NCI-H526 treated with DMSO at 0.1 percent for 48 hours (cell line): ENCODE measurements at places on chromosomes 5 and 9.

- DNase-seq = no peak
Measured at GRCh38 chr5:66821688-66822429, 225.7 kb downstream of the MAST4 start.

DNA sequence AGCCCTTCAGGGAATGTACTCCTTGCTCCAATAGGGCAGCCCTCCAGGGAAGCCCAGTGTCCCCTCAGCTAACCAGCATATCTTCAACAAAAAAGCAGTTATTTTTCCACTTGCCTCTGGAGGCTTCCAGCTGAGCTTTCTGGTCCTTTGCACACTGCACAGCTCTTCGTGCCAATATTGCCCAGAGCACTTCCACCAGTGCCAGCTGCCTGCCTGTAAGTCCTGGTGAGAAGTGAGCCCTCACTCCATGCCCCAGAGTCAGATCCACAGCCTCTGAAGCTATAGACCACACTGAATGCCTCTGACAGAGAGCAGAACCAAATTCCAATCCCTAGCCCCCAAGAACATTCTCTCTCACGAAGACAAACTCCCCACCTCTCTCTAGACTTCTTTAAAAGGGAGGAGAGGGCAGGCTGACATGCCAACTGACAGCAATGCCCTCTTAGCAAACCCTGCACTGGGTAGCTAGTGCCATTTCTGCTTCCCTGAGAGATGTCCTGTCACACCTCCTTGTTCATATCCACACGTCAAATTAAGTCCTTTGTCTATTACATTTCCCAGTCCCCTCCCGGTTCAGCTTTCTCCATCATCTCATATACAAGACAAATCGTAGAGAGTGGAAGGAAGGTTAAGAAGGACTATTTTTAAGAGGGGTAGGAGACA, 12.7 kb upstream of the HEXB start:
- no peak for DNase-seq

DNA sequence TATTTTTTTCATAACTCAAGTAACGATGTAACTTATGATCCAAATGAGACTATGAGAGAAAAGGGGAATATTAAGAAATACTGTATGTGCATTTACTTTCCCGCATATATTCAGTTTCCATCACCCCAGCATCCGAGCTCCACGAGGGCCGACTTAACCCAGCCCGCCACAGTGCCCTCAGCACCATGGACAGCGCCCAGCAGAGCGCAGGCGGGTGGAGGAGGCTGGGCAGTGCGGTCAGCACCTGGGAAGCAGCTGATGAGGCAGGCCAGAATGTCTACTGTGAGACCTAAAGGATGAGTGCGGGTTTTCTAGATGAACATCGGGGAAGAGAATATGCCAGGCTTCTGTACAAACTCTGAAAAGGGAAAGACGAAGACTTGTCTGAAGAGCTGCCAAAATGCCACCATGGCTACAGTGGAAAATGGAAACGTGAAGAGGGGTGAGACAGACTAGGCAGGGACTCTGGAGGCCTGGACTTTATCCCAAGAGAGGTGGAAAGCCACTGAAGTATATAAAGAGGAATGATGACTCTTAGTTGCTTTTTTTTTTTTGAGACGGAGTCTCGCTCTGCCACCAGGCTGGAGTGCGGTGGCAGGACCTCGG, 34.5 kb upstream of the MED27 start:
- no peak for DNase-seq

GRCh38 chr9:5631026-5631425, 2.1 kb downstream of the RIC1 start:
- DNase-seq = no peak

GRCh38 chr5:1555808-1556731, 32.3 kb upstream of the LPCAT1 start:
- no peak for DNase-seq

- DNase-seq = no peak
Measured at GRCh38 chr9:22332202-22332601, 114.4 kb upstream of the DMRTA1 start.

GRCh38 chr5:145752534-145752933, 82.6 kb downstream of the PRELID2 start:
- DNase-seq = no peak

- DNase-seq = no peak
Measured at GRCh38 chr5:136682986-136683385, 317.6 kb upstream of the TRPC7 start.

DNA sequence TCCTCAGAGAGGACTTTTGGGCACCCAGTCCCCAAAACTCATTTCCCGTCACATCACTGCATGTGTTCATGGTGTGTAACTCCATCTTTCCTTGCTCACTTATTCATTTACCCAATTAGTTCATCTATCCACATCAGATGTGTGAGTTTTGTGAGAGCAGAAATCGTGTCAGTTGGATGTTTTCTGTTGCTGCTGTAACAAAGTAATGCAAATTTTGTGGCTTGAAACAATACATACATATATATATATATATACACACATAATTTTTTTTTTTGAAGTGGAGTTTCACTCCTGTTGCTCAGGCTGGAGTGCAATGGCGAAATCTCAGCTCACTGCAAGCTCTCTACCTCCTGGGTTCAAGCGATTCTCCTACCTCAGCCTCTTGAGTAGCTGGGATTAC, 70.5 kb upstream of the BOD1 start:
- DNase-seq = no peak

- no peak for DNase-seq
Measured at GRCh38 chr9:95757439-95757838, 118.1 kb upstream of the ERCC6L2 start.

DNA sequence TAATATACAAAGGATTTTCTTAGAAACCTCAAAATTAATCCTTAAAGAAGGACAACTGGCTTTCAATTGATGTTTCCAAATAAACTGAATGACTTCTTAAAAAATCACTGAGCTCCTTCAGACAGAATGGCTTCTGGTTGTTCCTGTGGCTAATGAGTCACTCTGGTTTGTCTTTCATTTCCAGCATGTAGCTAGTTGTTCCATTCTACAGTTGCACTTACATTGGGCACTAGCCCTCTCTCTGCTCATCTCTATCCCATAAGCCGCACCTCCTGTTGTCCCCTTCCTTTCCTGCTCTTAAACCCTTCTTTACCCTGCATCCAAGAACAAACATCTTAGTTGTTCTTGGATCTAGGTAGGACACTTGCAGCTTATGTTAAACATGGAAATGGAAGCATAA, 235.3 kb upstream of the HAPLN1 start:
- no peak for DNase-seq

DNA sequence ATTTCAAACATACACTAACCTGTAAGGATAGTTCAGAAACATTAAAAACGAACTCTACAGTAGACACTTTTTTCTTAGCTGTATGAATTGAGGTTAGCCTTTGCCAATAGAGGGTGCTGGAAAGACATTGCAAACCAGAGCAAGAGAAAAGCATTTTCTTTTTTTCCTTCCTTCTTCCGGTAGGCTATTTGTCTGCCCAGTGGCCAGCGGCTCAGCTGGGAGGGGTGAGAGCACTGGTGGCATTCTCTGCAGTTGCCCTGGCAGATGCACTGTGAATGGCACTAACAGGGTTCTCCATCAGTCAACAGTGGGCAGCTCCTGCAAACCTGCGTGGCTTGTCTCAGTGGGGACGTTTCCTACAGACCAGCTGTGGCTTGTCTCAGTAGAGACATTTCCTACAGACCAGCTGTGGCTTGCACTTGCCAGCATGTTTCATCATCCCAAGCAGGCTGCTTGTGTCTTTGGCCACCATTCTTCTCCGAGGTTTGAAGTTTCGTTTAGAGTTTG, 984.5 kb upstream of the CDH18 start:
- peak; percentile 7 for DNase-seq

- DNase-seq = no peak
Measured at GRCh38 chr9:4111233-4112008, 188.4 kb downstream of the GLIS3 start.

DNA sequence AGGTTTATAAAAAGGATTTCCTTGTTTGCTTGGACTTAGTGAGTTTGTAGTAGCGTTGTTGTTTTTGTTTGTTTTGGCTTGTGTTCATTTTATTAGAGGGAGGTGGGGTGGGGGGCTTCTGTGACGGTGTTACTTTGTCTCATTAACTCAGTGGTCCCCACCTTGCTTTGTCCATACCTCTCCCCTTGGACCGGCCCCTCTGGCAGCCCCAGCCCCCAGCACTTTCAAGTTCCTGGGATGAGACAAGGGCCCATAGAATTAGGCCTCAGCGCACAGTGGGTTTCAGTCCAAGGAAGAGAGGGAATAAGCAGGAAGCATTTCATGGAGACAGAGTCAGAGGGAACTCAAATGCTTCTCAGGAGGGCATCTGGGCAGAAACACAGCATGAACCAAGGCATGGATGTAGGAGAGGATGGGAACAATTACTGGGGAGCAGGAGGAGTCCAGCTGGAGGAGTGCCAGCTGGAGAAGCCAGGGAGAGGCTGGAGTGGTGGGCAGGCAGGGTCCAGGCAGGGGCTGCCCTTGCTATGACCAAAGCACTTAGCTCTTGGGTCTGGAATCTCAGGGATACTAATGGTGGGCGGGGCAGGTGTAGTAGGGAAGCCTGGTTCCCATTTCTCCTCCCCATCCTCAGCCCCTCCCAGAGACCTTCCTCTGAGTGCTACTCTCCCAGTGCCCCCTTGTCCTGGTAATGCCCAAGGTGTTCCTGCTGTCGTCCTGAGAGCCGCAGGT, 23.5 kb upstream of the ENHO start:
- no peak for DNase-seq

DNA sequence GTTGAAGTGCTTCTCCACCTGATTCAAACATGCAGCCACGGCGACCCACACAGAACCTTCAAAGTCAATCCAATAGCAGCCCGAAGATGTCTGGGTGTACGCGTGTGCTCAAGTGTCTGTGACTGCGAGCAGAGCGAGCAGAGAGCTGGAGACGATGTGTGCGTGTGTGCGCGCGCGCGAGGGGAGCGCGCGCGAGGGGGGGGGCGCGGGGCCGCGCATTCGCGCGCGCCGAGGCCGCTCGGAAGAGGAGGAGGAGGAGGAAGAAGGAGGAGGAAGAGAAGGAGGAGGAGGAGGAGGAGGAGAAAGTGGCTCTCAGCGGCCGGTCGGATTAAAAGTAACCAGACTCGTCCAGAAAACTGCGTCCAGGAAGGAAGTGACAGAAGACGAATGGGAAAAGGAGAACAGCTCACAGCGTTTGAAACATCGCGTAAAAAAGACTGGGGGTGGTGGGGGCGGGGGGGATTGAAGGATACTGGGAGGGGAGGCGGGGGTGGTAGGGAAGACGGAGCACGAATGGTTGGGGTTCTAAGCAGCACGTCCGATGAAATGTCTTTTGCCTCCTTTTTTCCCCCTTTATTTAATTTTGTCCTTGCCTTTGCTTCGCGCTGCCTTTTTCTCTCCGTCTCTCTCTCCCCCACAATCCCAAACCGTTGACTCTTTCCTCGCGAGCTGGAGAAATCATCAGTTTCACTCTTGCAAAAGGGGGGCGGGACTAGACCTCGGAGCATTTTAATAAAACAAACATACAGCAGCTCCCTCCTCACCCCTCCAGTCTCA, at the start of gene MEF2C:
Gene MEF2C (minus strand): TSS at position 126 of the 777 bp plus-strand sequence. CDS start 59,396 bp downstream, outside the sequence.
- DNase-seq = peak; percentile 65

DNA sequence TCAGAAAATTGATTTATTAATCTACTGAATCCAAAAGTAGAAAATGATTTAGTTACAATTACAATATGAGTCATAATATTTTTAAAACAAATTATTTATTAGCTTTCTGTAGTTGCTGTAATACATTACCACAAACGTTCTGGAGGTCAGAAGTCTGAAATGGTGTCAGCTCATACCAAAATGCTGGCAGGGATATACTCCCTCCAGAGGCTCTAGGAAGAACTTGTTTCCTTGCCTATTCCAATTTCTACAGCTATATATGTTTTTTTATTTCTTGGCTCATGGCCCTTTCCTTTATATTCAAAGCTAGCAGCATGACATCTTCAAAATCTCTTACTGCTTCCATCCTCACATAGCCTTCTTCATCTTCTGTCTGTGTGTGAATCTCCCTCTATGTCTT, 667.9 kb upstream of the ITGA1 start:
- no peak for DNase-seq

DNA sequence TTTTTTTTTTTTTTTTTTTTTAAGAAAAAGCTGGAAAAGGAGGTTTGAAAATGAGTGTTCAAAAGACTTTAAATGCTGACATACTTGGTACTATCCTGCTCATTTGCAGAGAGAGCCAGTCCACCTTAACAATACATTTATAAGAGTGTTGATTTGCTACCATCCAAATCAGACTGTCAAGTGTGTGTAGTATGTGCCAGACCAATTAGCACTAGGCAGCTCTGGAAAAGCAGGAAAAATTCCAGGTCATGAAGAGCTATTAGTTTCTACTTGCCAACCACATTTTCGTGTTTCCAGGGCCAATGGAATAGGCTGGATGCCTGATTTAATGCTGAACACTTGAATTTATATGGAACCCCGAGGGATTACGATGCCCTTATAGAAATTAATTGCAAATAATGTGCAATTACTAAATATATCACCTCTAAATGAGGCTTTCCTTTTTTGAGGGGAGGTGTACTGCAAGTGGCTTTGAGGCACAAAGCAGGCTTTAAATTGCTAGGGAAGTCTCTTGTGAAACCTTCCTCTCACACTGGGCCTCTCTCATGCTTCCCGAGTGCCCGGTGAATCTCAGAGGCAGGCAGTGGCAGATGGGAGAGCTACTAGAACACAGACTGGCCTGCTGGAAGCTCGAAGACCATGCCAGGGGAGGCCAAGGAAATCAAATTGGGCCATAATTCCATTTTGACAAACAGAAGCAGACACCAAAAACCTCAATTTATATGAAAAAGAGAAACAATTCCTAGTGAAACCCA, 178.7 kb downstream of the PPP2R2B start:
- DNase-seq = no peak

- no peak for DNase-seq
Measured at GRCh38 chr5:173679909-173680630, 63.6 kb upstream of the BOD1 start.
